Brain (organoid and tissue), 16 donors: ENCODE measurements at places on chromosomes 6 and 20. TPM values are rescaled to one million over a fixed set of nuclear protein-coding genes. Genes with fewer than 3 reads are reported as not detected.

TNNC2 gene
- polyA plus RNA-seq = 2.9 TPM

PRR18 gene
- 22.1 TPM for polyA plus RNA-seq

WFDC9 gene
- not detected for polyA plus RNA-seq

SMLR1 gene
- not detected for polyA plus RNA-seq

DEFB132 gene
- polyA plus RNA-seq = not detected

PTCRA gene
- not detected for polyA plus RNA-seq

NRSN1 gene
- 123 TPM for polyA plus RNA-seq

TAGAP gene
- polyA plus RNA-seq = 0.14 TPM

TREM1 gene
- polyA plus RNA-seq = 0.93 TPM

C20orf141 gene
- polyA plus RNA-seq = not detected

TUBB2A gene
- polyA plus RNA-seq = 610 TPM

SPTLC3 gene
- polyA plus RNA-seq = 0.34 TPM

LIN28B gene
- polyA plus RNA-seq = not detected

PNLDC1 gene
- polyA plus RNA-seq = 0.36 TPM

DNA sequence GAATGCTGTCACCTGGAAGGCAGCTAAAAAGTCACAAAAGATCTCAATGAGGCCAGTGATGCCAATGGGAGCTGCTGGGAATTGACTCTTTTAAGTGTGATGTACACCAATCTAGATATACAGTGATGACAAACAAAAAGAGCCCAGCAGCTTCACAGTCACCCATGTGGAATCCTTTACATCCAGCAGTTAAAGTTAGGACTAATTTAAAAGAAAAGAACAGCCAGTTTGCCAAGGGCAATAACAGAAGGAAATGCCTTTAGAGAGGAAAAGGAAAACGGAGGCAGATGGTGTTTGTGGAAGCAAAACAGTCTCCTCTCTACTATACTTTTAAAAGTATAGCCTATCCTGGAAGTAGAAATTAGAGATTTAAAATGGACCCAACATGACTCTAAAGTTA, 873.5 kb downstream of the EPHA7 start:
- no peak for DNase-seq

GRCh38 chr6:1912731-1913130, 303.0 kb downstream of the FOXC1 start:
- DNase-seq = no peak

GRCh38 chr6:32529697-32530430, at the start of gene HLA-DRB5:
TSS of gene HLA-DRB5 (minus strand) at chr6:32530287. CDS start at chr6:32530224, 63 bp downstream.
- DNase-seq = no peak

GRCh38 chr20:57835074-57835452, 125.2 kb upstream of the PMEPA1 start:
- no peak for DNase-seq

DNA sequence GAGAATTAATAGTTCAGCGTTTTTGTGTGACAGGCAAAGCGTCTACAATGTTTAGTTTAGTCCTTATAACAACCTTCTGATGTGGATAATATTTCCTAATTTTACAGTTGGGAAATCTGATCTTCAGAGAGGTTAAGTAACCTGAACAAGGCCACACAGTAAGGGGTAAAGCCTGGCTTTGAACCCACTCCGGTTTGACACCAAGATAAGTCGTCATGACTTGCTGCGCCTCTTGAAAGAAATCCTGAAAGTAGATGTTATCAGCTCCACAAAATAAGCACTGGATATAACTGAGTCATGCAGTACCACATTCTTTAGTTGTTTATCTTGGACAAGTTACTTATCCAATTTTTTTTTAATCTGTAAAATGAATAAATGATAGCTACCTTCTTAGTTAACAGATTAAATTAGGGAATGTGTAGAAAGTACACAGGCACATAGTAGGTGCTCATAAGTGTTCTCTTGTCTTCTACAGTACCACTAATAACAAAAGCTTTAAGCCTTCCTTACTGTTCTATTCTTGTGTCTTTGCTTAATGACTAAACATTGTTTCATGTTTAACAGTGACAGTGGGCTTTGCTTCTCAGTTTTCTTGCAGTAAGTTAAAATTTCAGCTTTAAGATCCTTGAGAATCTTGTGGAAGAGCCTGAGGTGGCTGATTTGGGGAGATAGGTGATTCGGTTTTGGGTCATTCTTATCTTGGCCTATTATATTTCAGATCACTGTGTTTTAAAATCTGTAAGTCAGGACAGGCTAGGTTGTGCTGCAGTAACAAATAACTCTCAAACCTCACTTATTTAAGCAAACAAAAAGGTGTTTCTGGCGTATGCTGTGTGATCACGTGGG, 2.1 kb downstream of the HIVEP1 start:
- DNase-seq = no peak

DNA sequence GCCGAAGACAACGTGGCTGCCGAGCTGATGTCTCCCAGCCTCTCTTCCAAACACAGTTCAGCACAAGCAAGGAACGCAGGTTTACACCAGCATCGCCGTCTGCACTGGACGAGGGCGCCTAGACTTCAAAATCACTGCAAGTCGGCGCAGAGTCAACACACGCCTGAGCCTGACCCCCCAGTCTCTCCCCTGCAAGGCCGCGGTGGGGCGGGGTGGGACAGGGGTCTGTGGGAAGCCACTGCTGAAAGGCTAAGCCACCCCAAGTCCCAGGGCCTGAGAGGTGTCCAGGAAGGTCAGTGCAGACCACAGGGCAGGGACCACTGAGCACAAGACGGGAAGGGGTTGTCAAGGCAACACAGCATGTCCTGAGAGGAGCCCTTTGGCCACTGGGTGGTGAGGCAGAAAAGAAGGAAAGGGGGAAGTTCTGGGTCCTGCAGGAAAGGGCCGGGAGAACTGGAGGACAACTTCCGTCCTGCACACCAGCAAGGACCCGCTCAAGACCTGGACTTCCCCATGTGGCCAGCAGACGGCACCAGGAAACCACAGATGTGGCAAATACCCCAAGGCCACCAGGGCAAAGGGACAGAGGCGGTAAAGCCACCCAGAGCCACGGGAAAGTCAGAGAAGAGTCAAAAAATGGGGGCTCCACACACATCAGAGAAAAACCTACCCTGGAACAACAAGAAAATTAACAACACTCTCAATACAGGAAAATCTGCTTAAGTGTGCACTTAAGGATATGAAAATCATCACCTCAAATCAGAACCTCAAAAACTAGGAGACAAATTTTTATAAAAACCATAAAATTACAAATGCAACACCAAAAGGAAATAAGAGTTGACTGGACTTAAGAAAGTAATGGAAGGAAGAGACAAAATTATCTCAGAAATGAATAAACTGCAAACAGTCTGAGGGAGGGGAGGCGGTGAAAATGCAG, 84.8 kb downstream of the TAF4 start:
- DNase-seq = peak; percentile 47

DNA sequence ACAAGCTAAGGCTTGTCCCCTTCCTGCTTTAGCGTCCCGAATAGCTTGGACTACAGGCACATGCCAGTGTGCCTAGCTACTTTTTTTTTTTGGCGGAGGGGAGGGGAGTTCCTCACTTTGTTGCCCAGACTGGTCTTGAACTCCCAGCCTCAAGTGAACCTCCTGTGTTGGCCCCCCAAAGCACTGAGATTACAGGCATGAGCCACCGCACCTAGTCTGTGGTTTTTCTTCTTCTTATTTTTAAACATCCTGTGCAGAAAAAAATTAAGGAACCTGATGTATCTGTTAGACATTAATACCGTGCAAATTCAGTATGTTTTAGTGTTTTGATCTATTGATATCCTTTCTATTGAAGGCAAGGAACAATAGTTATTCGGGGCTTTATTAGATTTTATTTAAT, 25.7 kb downstream of the HIVEP1 start:
- no peak for DNase-seq

DNA sequence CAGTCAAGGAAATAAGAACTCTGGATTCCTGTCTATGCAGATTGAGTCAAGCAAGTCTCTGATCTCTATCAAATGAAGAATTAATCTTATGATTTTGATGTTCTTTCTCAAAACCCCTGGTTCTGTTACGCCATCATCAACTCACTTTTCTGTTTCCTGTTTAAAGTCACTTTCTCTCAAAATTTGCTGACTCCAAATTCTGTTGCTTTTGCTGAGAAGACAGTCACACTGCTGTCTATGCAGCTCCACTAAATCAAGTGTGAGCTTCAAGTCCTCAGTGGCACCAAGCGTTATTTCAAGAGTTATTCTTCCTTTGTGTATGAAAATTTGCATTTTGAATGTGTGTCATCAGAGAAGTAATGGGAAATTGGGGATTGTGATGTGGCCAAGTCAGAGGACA, 663.3 kb downstream of the KIF16B start:
- no peak for DNase-seq

DNA sequence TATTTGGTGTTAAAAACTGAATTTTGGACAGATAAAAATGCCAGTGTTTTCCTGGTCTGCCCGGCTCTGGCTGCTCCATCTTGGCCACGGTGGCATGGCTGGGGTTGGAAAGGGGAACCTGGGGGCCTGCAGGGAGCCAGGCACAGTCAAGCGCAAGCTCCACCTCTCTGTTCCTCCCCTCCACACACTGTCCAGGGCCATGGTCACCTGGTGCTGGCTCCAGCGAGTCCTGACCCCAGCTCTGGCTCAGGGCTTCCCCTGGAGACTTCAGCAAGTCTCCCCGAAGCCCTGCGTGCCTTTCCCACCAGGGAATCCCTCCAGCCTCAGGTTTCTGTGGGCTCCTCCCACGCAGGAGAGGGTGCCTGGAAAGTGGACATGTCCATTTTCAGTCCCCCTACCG, 298.5 kb downstream of the QKI start:
- no peak for DNase-seq

DNA sequence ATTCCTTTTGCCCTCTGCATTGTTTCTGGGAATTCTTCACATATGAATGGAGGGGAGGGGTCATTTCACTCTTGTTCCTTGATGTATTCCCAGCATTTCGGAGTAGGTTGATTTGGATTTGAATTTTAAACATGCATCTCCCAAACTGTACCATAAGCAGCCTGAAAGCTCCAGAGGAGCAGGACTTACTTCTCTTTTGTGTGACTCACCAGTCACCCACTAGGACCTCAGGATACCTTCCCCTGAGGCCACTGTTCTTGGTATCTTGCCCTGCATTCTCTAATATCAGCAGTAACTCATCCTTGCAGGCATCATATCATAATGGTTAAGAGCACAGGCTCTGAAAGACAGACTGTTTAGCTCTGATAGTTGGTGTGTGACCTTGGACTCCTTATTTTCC, 703 bp downstream of the MRPL2 start:
- DNase-seq = no peak

GRCh38 chr6:160881148-160881808, 110.3 kb upstream of the MAP3K4 start:
- no peak for DNase-seq

DNA sequence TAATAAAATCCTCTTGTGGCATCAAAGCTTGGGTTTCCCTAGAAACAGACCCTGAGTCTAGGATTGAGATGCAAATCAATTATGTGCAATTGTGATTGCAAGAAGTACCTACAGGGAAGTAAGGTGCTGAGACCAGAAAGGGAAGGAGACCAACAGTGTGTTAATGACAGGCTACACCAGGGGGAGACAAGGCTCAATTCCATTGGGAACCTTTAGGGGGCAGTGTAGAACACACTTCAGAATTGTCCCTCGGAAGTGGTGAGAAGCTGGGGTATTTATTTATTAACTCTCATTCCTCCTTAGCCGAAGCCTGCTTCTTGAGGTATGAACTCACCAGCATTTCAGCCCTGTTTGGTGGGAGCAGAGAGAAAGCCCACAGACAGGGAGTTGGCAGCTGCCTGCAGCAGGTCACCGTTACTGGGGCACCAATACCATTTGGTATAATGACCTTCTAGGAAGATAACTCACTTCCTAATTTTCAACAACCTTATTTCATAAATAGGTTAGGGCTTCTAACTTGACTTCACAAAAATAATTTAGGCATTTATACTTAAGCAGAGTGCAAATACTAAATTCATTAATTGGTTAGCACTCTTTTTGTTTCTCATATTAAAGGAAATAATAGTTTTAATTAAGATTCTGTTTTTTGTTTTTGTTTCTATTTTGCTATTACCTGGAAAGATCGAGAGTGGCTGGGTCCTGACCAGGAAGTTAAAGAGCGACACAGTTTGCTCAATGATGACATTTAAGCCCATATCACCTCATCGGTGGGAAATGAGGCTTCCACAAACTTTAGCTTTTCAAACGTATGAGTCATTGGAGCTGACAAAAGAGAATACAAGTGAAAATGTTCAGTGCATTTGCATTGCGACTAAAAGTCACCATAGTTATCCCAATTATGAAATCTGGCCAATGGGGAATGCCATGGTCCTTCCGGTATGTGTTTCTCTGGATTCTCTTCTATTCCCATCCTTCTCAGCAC, 94.8 kb downstream of the BTBD3 start:
- DNase-seq = no peak

DNA sequence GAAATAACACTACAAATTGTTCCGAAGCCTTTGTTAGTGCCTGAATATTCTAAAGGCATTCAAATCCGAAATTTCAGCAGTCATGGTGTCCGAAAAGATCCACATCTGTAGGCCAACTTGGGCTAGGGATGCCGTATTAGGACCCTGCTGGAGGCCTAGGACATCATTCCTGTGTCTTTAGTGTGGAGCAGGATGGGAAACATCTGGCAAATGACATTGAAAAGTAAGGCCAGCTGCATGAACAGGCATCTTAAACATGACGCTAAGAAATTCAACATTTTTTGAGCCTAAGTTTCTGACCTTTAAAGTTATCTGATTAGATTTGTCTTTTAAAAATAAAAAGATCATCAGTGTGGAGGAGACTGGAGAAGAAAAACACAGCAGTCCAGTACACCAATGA, 91.3 kb downstream of the MYLK4 start:
- DNase-seq = no peak

DNA sequence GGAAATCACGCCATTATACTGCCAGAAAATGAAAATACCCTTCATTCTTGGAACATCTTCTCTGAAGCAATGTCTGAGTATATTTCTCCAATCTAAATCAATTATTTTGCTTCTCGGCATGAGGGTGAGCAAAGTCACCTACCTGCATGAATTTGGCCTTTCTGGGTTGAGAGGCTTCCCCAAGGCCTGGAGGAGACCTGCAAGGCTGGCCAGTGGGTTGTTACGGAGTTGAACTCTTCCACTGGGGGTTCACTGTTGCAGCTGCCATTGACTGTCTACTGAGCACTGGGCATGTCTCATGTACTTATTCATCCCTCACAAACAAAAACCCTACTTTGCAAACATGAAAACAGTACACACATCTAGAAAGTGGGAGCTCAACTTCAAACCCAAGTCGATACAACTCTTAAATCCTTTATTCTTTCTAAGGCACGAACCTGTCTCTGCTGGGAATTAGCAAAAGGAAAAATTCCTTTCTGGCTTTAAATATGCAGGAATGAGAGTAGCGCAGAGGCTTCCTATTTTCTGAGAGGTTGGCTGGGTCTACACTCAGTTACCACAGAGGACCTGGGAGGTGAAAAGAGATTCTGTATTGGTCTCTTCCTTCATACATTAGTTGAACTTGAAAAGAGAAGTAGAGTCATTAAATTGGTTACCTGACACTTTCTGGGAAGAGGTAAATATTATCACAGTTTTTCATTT, 87.6 kb upstream of the SGK1 start:
- no peak for DNase-seq

GRCh38 chr6:87281426-87281825, 41.0 kb upstream of the SMIM8 start:
- DNase-seq = peak; percentile 49

- DNase-seq = no peak
Observed at GRCh38 chr20:47753576-47754387, 31.5 kb downstream of the SULF2 start.
